ENCODE measurements at places on chromosomes 6 and 20. TPM values are rescaled to one million over a fixed set of nuclear protein-coding genes. Genes with fewer than 3 reads are reported as not detected.

GRCh38 chr6:167047554-167047953, 48.4 kb downstream of the CEP43 start:
- no peak for DNase-seq

DNA sequence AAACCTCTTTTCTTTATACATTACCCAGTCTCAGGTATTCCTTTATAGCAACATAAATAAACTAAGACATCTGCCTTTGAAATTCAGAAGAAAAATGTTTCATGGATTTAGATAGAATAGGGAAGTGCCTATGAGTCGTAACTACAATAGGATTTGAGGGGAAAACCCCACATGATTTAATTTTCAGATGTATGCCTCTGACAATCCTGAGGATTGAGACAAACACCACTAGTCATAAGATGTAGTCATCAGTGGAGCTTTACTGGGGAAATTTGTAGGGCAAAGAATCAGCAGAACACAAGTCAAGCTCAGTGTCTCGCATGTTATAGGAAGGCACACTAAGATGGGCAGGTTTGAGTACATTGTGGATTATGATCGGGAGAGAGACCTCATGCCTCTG, 566.4 kb downstream of the BMP2 start:
- DNase-seq = no peak

- no peak for DNase-seq
These were observed 289.5 kb upstream of the SGK1 start for GRCh38 chr6:134607411-134607810.

- DNase-seq = no peak
These were observed 245.2 kb downstream of the PKHD1 start for GRCh38 chr6:51842061-51842803.

Gene BPHL
- polyA plus RNA-seq = 24.4 TPM

Gene FAM83C
- not detected for polyA plus RNA-seq

Gene LTA
- not detected for polyA plus RNA-seq

Gene COX4I2
- not detected for polyA plus RNA-seq

Gene NRSN1
- polyA plus RNA-seq = not detected

- DNase-seq = no peak
These were observed 24.7 kb downstream of the ETV7 start for GRCh38 chr6:36362551-36363370.

DNA sequence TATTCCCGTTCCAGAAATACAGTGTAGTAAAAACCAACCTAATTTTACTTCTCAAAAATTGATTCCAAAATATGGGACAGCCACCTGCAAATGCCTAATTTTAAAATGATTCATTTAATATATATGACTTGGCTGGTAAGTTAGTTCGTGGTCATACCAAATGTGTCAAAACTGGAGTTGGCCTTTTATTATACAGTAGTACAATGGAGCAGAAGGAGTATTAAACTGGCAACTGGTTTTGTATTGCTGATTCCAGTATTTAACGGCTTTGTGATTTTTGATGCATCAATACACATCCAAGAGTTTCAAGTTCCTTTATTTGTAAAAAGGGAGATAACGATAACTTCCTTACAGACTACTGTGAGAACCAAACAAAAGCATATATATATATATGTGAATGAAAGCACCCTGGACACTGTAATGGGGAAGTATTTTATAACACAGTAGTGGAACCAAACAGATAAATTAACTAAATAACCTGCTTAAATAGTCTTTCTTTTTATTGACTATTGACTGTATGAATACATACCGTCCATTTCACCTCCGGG, 24.8 kb downstream of the SAMHD1 start:
- no peak for DNase-seq

DNA sequence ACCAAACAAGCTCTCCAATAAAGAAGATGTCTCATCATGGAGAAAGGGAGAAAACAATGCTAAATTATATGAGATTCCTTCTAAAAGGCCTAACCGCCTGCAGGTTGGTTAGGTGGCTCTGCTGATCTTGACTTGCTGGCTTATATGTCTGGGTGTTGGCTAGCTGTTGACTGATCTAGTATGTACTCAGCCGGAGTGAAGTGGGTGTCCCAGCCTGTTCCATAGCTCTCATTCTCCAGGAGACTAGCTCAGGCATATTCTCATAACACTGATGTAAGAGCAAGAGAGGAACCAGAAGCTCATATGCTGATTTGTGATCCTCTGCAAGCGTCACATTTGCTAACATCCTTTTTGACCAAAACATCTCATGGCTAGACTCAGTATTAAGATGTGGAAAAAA, 473.0 kb downstream of the BMP2 start:
- no peak for DNase-seq

Gene VNN1
- polyA plus RNA-seq = not detected

- DNase-seq = no peak
These were observed 131.2 kb upstream of the HDDC2 start for GRCh38 chr6:125432963-125433362.

Gene MEI4
- polyA plus RNA-seq = not detected

Measured in AG04450 (cell line).